ENCODE measurements at places on chromosomes 1 and 21.

DNA sequence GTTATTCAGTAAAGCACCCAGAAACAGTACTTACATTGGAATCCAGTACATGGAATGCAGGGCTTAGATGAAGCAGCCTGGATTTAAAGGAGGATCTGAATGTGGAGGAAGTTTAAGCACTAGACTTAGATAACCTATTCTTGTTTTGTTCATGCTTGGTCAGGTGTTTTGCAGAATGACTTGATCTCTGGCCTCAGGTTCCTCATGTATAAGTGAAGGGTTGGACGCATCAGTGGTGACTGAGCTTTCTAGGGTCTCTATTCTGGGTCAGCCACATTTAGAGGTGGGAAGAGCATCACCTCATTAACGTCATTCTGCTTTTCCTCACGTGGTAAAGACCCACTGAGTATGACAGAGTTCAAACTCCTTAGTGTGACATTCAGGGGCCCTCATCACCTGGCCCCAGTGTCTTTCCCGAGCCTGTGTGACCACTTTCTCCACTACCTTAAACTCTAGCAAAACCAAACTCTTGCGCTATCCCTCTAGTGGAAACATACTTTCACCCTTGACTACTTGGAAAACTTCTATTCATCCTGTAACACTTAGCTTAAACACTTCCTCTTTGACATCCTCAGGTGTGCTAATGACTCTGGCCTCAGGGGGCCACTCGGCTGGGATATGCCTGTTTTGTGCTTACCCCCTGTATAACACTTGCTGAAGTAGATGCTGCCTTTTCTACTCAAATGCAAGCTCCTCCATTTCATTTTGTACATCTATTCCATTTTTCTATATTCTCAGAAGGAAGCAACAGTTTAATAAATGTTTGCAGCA is 871 bp upstream of the ERICH3 start:
- no peak for DNase-seq

GRCh38 chr1:10591010-10591409 is 116.3 kb downstream of the PEX14 start:
- DNase-seq, result no peak

- no peak for DNase-seq
These were observed 3.4 kb downstream of the GDAP2 start for GRCh38 chr1:117925981-117926380.

- no peak for DNase-seq
These were observed 272.6 kb downstream of the S1PR1 start for GRCh38 chr1:101509370-101509769.

- no peak for DNase-seq
These were observed 1167.8 kb upstream of the NCAM2 start for GRCh38 chr21:19830446-19830845.

GRCh38 chr1:214549604-214550003 is 1.8 kb downstream of the PTPN14 start:
- no peak for DNase-seq

DNA sequence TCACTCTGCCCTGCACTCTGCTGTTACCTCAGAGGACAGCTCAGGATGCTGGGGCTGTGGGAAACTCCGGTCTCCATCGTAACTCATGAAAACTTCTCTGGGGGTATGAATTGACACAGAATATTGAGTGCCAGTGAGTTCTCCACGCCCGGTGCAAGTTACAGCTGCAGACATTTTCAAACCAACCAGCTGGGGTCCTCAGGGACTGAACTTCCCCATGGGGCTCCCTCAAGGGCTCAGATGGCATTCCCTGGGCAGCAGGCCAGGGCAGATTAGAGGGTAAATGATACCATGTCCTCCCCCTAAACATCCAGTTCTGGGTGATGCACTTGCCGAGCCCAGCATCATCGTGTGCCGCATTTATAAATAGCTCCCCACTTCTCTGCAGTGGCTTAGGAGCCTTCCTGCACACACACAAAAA is 27.8 kb upstream of the CCSAP start:
- DNase-seq, result no peak

- DNase-seq, result no peak
These were observed 88.4 kb upstream of the PDE4B start for GRCh38 chr1:65704318-65704717.

- DNase-seq, result no peak
These were observed 11.3 kb downstream of the CCDC24 start for GRCh38 chr1:44002606-44003157.

DNA sequence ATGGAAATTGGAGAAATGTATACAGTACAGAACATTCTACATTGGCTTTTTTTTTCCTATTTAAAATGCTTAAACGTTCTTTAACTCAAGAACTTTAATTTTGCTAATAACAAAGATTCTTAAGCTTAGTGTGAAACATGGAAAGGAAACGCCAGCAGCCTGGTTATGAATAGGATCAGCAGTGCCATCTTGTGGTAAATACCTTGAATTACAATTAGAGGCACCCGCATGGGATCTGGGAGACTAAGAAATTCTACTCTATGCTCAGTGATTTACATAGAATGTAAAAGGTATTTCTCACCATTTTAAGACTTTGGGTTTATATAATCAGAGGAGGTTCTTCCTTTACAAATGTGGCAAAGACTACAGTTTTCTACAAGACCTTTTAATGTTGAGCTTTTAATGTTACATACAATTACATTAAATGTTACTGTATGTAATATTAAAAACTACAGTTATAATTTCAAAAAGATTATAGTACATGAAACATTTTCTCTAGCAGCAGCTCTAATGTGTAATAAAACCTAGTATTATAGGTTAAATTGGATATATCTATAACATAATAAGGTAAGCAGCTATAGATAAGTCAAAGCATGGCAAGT is 32.1 kb upstream of the APOBEC4 start:
- DNase-seq, result no peak

DNA sequence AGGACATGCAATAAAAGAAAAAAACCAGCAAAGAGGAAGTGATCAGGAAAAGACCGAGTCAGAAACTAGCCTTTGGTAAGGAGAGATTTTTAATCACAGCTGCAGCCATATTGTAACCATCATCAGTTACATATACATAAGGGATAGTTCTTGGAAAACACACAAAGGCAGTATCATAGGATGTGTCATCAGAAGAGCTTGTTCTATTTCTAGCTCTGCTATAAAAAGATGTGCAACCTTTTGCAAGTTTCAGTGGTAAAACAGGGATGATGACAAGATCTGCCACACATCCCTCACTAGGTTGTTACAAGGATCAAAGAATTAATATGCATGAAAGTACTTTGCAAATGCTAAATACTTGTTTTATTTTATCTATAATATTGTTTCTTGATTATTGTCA is 342.0 kb downstream of the VAV3 start:
- no peak for DNase-seq

GRCh38 chr1:19009126-19009881 is 52.8 kb upstream of the IFFO2 start:
- no peak for DNase-seq

All from esophagus squamous epithelium (tissue), 5 donors.